T-helper 17 cell (primary cell): ENCODE measurements at places on chromosomes 12 and 14.

DNA sequence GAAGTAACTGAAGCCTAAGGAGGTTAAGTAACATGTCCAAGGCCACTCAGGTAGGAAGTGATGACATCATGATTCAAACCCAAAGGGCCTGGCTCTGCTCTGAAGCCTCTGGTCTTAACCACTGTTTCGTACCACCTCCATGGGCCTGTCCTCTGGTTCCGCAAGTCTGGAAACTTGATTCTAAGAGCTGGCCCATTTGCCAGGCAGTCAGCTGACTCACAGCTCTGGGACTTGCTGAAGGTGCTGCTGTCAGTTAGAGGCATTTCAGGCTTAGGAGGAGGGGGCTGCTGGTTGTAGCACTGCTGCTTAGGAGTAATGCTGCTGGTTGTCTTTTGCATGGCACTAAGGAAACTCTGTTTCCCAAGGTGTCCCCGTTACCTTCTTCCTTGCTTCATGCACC lies 7.9 kb downstream of the NRXN3 start:
- DNase-seq = no peak

- DNase-seq = no peak
These were observed 17.2 kb downstream of the TTC9 start for GRCh38 chr14:70658899-70659298.

- no peak for DNase-seq
These were observed 56.6 kb downstream of the ZFYVE21 start for GRCh38 chr14:103772078-103772712.

DNA sequence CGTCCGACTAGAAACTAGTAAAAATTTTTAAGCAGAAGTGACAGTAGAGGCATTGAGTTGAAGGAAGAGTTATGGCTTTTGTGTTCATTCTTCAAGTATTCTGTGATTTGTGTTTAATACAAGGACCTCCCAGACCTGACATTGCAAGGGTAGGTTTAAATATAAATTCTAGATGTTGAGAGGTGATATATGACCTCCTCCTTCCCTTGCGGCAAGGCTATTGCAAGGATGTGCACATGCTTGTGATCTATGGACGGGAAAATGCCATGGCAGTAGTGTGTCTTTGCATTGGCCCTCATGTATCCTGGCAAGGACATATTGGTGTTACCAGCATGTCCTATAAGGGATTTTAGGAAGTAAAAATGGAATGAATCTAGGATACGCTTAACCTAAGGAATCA lies 143.5 kb downstream of the NEDD1 start:
- no peak for DNase-seq

DNA sequence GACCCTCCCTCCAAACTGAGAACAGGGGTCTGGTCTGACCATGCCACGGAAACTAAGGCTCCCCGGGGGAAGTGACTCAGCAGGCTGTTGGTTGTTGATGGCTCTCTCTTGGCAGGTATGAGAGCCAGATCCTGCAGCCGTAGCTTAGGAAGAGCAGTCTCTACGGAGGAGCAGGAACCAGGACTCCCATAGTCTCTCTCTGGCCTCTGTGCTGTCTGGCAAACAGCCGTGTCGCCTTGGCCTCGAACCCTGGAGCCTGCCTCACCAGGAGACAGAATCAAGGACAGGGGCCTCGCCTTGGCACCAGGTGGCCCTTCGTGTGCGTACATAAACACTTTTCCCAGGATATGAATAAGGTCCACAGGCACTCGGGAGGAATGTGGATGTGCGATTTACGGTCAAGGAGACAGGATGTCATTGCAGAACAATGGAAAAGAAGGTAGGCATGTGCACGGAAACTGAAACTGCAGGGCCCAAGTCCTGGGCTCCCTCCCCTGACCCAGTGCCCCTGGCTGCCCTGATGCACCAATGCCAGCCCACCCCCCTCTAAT lies 7.9 kb downstream of the VWF start:
- no peak for DNase-seq
